GM23338 (cell line): ENCODE measurements at places on chromosomes 2 and 18. TPM values are rescaled to one million over a fixed set of nuclear protein-coding genes. Genes with fewer than 3 reads are reported as not detected.

The GAD1 gene
- total RNA-seq: 0.17 and 0.47 TPM in 2 replicates

The TDRD15 gene
- total RNA-seq: 0.07 TPM in 1 of 2 replicates, not detected in the other

The OTOS gene
- total RNA-seq: not detected in 2 replicates

The CCDC102B gene
- 0.16 and 1.3 TPM in 2 replicates for total RNA-seq
